ENCODE measurements at places on chromosomes 11 and 22. TPM values are rescaled to one million over a fixed set of nuclear protein-coding genes. Genes with fewer than 3 reads are reported as not detected.

Gene MS4A14
- polyA plus RNA-seq: 1.0 TPM

Gene NLRP14
- not detected for polyA plus RNA-seq

GRCh38 chr11:13333456-13333957 lies 55.9 kb downstream of the BMAL1 start:
- no peak overlapping the region for H3K27ac ChIP-seq
- no peak for DNase-seq
- no peaks in the 10 kb centered on the region for H3K27me3 ChIP-seq
- H3K4me3 ChIP-seq: no peak overlapping the region
- H3K4me1 ChIP-seq: peaks cover 72% of the 10 kb centered on the region

DNA sequence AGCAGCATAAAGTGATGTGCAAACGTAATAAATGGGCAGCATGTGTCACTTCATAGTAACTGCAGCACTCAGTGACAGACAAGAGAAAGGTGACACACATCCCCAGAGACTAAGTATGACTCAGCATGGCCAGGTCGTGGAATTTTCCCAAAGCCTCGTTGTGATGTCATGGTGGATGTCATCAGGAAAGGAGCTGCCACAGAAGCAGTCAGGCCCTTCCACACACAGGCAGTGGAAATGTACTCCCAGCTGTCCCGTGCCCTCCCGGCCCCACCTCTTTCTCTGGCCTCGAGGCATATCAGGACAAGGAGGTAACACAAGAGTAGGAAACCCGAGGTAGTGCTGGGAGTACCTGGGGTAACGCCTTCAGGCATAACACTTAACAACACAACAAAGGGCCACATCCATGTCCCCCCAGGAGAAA lies 8.1 kb downstream of the PC start:
- no peak overlapping the region for H3K27ac ChIP-seq
- no peaks in the 10 kb centered on the region for H3K27me3 ChIP-seq
- no peaks in the 10 kb centered on the region for H3K4me1 ChIP-seq
- no peak overlapping the region for H3K4me3 ChIP-seq

DNA sequence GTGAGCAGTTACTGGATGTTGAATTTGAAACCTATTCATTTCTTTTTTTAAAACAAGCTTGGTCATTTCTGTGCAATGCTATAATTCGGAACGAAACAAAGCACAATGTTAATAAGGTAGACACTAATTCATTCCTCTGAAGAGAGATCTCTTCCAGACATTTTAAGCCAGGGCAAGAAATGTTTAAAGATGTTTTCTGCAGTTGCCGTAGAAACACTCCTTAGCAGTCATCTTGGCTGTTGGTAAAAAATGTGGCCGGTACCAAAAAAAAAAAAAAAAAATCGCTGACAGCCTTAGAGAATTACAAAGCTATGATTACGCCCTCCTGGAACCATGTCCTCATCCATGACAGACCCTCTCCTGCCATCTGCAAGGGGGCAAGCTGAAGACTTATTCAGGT lies 66.4 kb upstream of the TTC12 start:
- no peak overlapping the region for H3K4me3 ChIP-seq
- no peak overlapping the region for H3K27ac ChIP-seq

- H3K4me3 ChIP-seq: no peak overlapping the region
- no peaks in the 10 kb centered on the region for H3K36me3 ChIP-seq
- H3K27me3 ChIP-seq: peaks cover 3% of the 10 kb centered on the region
- H3K4me1 ChIP-seq: peaks cover 4% of the 10 kb centered on the region
Observed at GRCh38 chr22:45860201-45860600, 116.8 kb downstream of the WNT7B start.

DNA sequence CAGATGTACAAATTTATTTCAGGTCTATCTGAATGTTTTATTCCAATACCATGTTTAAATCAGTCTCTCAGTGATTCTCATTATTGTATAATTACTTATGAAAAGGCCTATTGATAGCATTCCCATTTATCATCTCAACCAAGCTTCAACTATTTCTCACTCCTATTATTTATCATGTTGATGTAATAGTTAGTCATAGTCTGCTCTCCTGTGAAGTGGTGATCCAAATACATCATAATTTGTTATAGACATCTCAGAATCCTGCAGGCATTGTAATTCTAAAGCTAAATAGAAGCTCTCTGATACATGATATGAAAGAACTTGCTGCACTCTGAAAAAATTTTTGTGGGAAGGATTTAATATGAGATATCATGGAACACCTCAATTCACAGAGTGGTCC lies 21.8 kb upstream of the OR8G1 start:
- no peak overlapping the region for H3K4me3 ChIP-seq
- H3K4me1 ChIP-seq: no peaks in the 10 kb centered on the region
- DNase-seq: no peak
- H3K27me3 ChIP-seq: no peaks in the 10 kb centered on the region

GRCh38 chr11:91707652-91708482 lies 516.8 kb upstream of the FAT3 start:
- no peak for DNase-seq
- no peak overlapping the region for H3K4me3 ChIP-seq
- H3K27me3 ChIP-seq: no peaks in the 10 kb centered on the region
- H3K36me3 ChIP-seq: no peaks in the 10 kb centered on the region
